ENCODE measurements at places on chromosomes 3 and 15.

DNA sequence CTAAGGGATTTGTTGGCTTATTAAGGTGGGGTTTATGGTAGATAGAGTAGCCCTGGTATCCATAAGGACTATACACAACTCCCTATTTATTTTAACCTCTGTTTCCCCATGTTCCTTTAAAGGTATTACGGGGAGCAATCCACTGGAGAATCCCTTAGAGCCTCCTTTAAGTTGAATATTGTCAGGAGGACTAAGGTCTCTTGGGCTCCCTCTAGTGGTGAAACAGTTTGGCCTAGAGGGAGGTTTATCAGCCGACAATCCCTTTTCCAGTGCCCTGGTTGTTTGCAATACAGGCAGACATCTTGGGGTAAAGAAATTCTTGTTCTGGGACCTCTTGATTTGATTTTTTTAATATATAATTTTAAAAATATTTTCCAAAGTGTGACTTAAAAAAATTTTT is 12.9 kb downstream of the OPA1 start:
- DNase-seq, result peak; percentile 53

- DNase-seq, result no peak
Measured at GRCh38 chr3:71487418-71487817, 96.1 kb downstream of the FOXP1 start.

- no peak for DNase-seq
Measured at GRCh38 chr15:57861815-57862586, 155.5 kb downstream of the POLR2M start.

DNA sequence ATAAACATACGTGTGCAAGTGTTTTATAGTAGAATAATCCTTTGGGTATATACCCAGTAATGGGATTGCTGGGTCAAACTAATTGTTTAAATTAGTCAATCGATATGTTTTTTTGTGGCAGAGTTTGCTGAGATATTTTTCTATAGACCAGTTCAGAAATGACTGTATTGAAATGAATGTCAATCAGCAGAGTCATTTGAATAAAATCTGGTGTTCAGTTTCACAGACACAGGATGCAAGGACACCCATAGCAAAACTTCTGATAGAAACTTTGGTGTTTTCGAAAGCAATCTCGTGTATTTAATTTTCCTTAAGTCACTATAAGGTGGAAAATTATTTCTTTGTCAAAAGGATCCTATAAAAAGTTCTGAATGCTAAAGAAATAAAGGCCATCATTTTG is 434.4 kb downstream of the RAP2B start:
- DNase-seq, result no peak

- no peak for DNase-seq
Measured at GRCh38 chr3:31448882-31449243, 83.9 kb upstream of the STT3B start.

DNA sequence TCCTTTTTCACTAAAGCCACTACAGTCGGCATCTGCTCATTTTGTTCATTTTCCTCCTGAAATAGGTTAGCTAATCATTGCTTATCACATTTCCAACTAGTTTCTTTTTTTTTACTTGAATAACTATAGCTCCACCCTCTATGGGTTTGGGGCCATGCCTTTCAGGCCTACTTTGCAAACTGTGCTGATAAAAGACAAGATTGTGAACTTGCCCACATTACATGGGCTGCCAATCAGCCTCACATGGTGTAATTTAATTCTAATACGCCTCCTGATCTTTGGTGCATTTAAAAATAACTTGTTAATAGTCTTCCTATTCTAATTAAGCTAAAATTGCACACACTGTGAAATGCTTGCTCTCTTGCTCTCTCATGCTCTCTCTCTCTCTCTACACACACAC is 90.5 kb downstream of the TGFBR2 start:
- no peak for DNase-seq

GRCh38 chr15:47812470-47812999 is 95.2 kb downstream of the SEMA6D start:
- DNase-seq, result no peak

GRCh38 chr15:51281368-51281967 is 56.9 kb downstream of the CYP19A1 start:
- no peak for DNase-seq

All from effector CD4-positive, alpha-beta T cell (primary cell).